ENCODE measurements at places on chromosomes 7 and 10.
A peak's percentile ranks its signal among the peaks of the same experiment; 100 is the strongest.

GRCh38 chr7:84941291-84941690 lies 245.6 kb downstream of the SEMA3D start:
- DNase-seq = no peak

- no peak for DNase-seq
These were observed 234.3 kb upstream of the C7orf33 start for GRCh38 chr7:148356303-148356702.

DNA sequence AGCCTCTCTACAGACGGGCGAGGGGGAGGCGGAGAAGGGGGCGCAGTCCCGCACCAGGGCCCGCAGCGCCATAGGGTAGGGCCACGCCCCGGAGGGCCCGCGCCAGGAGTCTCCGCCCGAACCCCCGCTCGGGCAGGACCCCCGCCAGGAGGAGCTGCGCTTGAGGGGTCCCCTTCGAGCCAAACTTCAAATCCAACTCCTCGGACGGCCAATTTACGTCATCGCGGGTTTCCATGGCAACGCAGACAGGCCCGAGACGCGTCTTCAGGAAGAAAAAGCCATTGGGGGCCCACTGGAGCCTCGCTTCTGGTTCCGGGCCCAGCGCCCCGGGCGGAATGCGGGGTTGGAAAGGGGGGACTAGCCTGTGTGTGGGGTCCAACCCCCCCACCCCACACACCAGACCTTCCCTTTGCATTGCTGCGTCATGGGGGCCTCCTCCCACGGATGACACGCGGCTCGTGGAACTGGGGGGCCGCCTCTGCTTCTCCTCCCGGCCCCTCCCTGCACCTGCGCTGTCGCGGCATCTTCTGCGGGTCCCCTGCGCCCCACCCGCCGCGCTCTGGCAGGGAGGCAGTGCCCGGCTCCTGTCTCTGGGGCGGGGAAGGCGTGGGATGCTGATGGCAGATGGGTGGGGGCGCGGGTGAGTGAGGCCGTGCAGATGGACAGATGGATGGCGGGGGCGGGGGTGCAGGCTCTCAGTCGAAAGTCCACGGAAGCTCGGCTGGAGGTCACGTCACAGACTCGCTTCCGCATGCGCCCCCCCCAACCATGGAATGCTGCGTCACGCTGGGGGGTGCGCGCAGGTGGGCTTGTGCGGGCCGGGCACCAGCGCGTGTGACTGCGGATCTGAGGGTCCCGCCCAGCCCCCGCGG lies 1.2 kb downstream of the CALY start:
- DNase-seq = peak; percentile 70

DNA sequence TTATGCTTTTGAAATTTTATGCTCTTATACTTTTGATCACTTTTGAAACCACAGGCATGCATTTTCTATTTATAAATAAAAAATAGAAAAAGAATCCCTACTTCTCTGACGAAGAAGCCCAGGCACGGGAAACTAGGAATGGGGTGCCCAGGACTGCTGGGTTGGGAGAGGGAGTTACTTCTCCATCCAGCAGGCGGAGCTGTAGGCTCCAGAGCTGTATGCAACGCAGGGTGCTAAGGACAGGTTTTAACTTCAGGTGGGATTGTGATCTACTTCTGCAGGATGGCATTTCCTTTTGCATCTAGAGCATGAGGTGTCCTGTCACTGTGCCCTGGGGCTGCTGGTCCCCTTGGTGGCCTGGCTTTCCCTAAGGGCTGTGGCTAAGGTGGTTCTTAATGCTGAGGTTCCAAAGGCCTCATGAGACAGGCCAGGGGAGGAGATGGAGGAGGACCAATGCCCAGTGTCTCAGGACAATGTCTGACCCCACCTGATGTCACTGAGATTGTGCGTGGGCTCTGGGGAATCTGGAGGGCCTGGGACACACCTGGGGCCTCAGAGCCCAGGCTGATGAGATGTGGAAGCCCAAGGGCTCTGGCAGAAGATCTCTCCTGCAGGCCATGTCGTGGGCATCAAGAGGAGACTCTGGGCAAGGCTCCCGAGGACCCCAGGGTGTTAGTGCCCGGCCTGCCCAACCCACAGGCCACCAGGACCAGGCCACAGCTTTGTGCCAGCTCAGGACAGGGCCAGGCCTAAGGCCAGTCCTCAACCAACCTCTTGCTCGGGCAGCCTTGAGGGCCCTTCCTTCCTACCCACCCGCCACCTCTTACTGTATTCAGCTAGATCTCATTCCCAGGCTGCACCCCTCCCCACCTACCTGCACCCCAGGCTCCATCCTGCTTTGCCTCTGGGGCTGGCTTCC lies 507 bp downstream of the CCDC201 start:
- no peak for DNase-seq

DNA sequence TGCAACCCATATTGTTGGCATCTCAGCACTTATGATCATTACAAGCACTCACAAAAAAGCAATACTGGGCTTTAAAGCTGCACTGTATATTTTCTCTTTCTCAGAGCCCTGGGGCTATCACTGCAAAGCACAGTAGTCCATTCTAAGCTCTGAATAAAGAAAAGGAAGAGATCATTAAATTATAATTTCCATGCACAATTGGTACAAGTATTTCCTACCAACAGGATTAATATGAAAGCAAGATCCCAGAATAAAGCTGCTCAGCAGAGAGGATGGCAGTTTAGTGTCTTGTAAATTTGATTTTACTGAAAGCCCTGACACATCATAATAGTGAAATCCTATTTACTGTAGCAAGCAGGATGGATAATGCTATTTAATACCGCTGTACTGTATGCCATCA lies 205.3 kb downstream of the CHCHD3 start:
- DNase-seq = no peak

DNA sequence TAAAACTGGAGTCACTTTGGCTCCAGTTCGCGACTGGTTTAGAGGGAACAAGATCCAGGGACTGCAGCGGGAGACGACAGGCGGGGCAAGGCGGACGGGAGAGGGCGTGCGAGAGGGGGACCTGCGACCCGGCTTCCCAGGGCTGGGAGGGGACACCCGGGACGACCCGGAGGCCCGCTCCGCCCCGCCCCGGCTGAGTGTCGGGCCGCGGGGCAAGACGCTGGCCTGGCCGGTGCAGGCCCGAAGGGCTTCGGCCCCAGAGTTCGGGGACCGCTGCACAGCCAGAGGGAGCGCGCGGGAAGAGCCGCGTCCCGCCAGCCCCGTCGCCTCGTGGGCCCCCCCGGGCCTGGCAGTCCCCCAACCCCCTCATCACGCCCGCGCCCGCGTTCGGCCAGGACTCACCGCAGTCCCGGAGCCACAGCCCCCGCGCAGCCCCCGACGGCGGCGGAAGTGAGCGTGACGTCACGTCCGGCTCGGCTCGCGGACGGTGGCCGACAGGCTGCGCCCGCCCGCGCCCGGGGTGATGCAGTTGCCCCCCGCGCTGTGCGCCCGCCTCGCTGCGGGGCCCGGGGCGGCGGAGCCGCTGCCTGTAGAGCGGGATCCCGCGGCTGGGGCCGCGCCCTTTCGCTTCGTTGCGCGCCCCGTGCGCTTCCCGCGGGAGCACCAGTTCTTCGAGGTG lies at the start of the genes TUBGCP2 and ZNF511:
Gene TUBGCP2, minus strand, starts transcription at position 452 of the 679 bp plus-strand sequence. CDS start 5,931 bp downstream, outside the sequence.
Gene ZNF511, plus strand, starts transcription at position 494 of the 679 bp plus-strand sequence. Its CDS starts 30 bp downstream, at position 524.
- DNase-seq = peak; percentile 88

- no peak for DNase-seq
These were observed 25.1 kb downstream of the MINDY4 start for GRCh38 chr7:30796105-30796869.

GRCh38 chr10:77552252-77552651 lies 85.4 kb downstream of the KCNMA1 start:
- no peak for DNase-seq

- DNase-seq = no peak
These were observed 54.0 kb upstream of the HECW1 start for GRCh38 chr7:43058271-43059066.

DNA sequence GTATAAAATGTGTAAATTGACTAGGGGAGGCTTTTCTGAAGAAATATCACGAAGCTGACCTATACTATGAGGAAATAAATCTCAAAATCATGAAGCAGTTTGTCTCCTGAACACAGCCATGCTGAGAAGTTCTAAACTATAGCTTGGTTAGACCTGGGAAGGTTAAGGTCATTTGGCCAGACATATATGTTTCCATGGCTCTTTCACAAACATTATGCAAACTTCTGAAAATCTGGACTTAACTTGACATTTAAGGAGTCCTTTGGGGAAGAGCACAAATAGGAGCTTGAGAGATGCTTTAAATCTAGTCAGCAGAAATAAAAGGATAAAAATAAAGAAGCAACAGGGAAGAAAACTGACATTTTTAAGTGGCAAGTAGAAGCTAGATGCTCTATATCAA lies 115.9 kb upstream of the MEOX2 start:
- no peak for DNase-seq

DNA sequence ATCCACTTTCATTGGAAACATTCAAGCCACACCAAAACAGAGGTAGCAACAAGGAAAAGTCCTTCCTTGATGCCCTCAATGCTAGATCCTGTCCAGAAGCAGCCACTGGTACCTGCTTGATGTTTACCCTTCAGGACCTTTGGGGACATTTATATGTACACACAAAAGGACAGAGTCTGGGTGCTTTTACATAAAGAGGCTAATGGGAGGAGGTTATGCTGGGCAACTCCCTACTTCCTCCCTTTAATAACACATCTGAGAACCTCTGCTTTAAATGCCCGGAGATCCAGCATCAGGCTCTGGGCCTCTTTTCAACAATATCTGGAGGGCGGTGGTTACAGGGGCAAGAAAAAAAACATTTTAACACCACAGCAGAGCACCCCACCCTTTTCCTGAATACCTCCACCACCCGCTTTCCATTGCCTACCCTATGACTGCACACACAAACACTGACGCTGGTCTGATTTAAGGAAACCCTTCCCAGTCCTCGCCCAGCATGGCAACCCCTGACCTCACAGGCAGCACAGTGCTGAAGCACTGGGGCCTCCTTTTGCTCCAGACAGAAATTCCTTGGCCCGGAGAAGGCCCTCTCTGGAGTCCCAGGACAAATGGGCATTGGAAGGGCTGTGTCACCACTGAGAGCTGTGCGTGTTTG lies 39.3 kb upstream of the DUSP5 start:
- no peak for DNase-seq

DNA sequence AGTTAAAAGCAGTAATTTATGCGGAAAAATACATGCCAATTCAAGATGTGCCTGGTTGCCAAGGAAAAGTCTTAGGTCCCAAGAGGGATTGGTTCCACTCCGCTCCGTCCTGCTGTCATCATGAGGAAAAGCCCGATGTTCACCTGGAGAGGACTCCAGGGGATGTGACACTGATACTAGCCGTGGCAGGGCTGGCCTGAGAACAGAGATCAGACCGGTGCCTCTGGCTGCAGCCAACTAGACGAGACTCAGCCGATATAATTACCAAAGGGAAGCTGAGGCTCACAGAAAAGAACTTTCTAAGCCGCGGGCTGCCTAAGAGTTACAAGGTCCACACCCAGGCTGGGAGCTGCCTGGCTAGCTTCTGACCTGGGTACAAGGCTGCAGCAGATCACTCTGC lies 81.3 kb upstream of the UNC5B start:
- no peak for DNase-seq

DNA sequence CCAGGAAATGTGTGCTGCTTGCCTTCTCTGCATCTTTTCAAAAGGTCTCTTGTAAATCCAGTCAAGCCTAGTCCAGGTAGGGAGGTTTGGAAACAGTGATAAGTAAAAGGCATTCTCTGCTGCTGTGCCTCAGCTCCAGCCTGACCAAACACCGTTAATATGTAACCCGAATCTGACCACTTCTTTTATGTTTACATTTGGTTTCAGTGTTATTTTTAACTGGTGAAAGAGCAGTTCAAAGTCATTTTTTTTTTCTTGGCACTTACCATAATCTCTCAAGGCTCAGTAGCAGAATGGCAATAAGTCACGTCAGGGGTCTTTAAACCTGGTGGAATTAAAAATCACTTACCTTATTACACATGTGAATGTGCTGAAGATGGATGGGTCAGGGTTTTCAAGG lies 216.8 kb downstream of the PTEN start:
- DNase-seq = no peak

DNA sequence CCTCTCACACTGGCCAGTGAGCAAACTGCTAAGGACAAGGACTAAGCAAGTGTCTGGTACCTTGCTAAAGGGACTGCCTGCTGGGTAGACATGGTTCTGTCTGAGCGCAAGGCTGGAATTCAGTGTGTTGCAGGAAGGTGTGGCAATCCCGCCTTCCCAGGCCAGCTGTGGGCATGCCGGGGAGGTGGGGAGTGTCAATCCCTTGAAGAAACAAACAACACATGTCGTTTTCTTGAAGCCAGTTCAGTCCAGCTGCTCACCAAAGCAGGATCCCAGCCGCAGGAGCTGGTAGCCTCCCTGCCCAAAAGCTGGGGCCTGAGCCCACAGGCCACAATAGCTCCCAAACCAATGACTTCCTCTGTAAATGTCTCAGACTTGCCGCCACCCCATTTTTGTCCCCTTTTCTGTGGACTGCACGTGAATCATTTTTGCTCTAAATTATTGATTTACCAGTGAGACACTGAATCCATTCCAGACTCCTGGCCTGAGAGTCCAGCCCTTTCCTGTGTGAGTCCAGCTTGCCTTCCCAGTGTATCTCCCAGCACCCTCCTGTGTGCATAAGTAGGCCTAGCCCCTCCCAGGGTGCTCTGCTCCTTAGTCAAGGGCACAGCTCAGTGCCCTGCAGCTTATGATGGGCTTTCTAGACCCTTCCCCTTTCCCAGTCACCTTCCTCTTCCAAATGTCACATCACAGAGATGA lies 166.8 kb downstream of the RGS10 start:
- no peak for DNase-seq

GRCh38 chr7:30997316-30997715 lies 33.6 kb downstream of the GHRHR start:
- DNase-seq = no peak

GRCh38 chr7:77825131-77825530 lies 26.6 kb downstream of the PHTF2 start:
- DNase-seq = no peak

DNA sequence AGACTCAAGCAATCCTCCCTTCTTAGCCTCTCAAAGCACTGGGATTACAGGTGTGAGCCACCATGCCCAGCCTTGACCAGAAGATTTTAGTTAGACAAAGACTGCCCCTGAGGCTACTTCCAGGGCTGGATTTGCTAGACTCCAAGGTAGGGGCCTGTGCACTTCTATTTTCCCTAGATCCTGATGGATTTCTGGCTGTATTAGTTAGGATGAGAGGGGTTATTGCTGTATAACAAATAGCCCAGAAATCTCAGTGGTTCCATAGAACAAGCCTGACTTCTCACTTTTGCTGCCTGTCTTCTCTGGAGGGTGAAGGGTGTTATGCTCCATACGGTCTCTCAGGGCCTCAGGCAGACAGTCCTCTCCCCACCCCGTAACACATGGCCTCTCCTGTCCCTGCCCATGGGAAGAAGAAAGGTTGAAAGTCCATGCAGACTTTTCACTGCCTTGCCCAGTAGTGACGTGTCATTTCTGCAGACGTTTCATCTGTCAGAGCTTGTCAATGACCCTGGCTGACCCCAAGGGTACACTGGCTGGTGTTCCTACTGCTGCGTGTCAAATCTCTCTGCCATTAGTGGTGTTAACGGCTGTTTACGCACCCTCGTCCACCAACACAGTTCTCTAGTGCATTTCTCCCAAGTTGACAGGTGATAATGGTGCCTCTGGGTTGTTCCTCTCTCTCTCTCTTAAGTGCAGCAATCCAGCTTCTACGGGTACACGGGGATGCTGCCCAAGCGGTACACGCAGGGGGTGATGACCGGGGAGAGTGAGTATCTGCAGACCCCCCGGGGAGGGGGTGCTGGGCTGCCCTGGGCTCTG lies 11.6 kb downstream of the SLC29A4 start:
- no peak for DNase-seq
